ENCODE measurements at places on chromosomes 7 and 10. TPM values are rescaled to one million over a fixed set of nuclear protein-coding genes. Genes with fewer than 3 reads are reported as not detected.

The ZNF425 gene
- 5.7 TPM for total RNA-seq

The CABCOCO1 gene
- 6.6 TPM for total RNA-seq

DNA sequence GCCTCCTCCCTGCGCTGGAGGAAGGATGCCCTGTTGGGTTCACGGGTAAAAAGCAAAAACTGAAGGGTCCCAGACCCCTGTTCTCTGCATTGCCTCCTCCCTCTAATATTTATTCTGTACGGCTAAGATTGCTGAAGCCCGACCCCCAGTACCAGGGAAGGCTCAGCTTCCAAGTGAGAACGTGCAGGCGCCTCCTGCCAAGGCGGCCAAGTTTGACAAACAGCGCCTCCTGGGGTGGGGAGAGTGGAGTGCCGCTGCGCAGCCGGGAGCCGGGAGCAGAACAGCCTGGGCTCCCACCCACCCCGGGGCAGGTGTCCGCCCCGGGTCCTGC, 4.7 kb upstream of the EBF3 start:
- DNase-seq, result peak; percentile 93

DNA sequence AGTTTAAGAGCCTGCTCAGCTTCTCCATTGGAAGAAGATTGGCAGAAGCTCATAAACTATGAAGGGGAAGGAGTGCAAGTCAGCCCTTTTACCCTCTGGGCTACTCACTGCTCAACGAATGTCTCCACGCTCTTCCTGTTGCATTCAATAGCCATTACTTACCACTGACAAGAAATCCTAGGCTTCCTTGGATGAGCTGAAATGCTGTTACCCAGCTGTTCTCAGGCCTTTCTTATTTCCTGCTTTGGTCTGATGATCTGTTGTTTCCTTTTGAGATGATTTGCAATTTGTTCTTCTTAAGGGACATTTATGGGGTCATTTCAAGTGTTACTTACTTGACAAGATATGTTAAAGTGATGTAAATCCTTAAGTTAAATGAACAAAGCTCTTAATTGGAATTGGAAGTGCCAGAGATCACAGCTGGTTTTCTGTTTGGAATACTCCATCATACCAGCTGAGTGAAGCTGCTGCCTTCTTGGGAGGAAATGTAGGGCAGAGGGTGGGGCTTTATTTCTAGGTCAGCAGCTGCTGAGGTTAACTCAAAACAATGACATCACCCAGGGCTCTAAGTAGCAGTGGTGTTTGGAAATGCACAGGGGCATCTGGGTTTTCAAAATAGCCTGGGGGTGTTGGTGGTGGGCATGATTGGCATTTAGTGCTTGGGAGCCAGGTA, 170.0 kb downstream of the PRKCQ start:
- no peak for DNase-seq

DNA sequence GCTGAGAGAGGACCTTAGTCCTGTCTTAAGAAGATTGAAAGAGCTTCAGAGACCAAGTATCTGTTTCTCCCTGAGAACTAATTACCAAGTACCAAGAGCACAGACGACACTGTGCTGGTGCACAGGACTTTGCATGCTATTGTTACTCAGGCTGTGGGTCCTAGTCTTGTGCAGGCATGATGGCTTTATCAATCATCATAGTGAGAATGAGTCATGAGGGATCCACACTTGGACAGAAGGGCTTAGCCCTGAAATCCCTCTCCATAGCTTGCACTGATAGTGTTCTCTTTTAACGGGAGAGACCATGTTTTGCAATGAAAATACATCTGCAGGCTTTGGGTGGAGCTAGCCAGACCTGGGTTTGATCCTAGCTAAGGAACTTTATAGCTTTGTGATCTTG, 93.3 kb downstream of the SORCS3 start:
- DNase-seq, result no peak

GRCh38 chr10:112711366-112711765, 238.7 kb upstream of the TCF7L2 start:
- no peak for DNase-seq

The ZNF239 gene
- total RNA-seq, result 12.0 TPM

- no peak for DNase-seq
Measured at GRCh38 chr7:81944058-81944457, 174.2 kb upstream of the HGF start.

- DNase-seq, result peak; percentile 5
Measured at GRCh38 chr7:19117870-19118608, 603 bp upstream of the TWIST1 start.

DNA sequence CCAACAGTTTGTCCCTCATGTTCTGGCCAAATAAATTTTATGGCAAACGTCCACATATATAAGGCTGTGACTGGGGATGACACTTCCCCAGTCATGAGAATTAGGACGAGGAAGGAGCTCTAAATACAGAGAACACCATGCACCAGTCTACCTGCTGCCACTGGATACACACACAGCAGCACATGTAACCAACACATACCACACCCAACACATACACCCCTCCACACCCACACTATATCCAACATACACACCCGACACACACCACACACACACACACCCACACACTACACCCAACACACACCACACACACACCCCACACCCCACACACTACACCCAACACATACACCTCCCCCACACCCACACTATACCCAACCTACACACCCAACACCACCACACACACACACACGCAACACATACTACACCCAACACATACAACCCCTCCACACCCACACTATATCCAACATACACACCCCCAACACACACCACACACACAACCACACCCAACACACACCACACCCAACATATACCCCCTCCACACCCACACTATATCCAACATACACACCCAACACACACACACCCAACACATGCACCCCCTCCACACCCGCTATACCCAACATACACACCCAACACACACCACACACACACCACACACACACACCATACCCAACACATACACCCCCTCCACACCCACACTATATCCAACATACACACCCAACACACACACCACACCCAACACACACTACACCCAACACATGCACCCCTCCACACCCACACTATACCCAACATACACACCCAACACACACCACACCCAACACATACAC, 74.1 kb downstream of the HIPK2 start:
- no peak for DNase-seq

GRCh38 chr7:150944066-150945042, 33.8 kb downstream of the KCNH2 start:
- DNase-seq, result no peak

DNA sequence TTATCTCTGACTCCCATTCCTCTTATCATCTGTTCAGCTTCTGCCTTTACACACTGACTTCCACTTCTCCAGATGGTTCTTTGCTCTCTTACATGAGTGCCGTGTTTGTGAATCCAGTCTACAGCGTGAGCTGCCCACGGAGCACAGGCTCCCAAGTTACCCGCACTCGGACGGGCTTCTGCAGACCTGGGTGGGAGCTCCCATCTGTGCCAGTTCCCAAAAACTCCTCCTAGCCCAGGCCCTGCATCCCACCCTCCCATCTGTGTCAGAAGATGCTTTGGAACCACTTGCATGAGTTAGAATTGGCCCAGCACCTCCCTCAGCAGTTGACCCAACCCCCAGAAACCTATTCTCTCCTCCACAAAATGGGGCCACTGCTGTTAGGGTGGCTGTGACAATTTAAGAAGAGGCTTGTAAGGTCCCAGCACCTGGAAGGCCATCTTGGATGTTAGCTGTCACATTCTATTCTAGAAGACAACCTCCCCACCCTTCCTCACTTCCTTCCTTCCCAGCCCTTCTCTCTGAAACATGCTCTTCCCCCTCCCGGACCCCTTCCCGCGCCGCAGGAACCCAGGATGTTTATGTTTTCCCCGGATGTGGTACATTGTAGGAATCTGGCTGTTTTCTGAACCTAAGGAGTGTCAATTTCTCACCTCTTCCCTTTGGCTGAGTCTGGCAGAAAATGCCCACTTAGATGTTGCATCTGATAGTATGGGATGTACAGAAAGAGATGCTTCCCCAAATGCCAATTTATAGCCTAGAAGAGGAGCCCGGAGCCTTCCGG, 79.2 kb downstream of the CCDC3 start:
- DNase-seq, result no peak

GRCh38 chr7:159078911-159079270, 65.8 kb downstream of the VIPR2 start:
- DNase-seq, result no peak

DNA sequence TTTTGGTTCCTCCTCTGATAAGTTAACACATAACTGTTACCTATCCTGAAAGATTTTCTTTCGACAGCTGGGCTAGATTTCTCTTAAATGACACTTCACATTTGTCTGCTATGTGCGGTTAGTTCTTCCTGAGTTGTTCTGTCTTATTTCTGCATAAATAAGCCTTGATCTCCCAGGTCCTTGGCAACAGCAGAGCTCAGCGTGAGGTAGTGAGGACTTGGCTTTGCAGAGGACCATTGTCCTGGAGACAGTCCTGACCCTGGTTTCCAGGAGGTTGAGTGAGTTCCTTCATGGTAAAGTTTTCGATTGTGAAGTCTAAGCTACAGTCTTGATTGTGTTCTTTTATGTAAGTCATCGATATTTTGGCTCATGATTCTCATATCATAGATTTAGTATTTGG, 23.7 kb downstream of the SND1 start:
- DNase-seq, result no peak

DNA sequence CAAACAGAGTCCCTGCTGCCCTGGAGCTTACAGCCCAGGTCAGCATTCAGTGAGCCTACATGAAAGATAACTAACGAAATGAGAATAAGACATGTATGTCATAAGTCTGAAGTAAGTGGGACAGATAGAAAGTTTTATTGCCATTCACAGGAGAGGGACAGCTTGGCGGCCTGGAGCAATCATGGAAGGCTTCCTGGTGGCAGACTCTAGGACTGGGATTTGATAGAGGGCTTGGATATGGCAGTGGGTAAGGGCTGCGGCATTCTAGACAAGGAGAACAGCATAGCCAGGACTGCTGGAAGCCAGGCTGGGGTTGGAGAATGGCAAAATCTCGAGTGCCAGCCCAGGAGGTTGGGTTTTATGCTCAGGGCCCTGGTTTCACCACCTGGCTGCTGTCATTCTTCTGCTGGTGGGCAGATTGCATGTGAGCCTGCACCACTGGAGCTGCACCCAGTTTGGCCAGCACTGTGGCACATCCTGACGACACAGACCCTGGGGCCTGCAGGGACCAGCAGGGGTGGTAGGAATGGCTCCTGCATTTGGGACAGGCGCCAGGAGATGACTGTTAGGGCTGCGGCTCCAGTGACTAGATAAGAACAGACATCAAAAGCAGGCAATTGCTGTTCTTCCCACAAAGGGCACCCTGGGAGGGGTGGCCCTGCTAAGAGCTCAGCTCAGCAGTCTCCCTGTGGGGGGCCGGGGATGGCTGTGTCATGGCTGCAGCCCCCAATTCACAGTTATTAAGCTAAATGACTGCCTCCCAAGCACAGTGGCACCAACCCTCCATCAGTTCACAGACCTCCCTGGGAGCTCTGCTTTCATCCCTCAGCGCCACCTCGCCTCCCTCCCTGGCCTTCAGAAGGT, 161.1 kb downstream of the RPS24 start:
- DNase-seq, result no peak

- no peak for DNase-seq
Measured at GRCh38 chr7:48298779-48299178, 127.5 kb downstream of the ABCA13 start.

DNA sequence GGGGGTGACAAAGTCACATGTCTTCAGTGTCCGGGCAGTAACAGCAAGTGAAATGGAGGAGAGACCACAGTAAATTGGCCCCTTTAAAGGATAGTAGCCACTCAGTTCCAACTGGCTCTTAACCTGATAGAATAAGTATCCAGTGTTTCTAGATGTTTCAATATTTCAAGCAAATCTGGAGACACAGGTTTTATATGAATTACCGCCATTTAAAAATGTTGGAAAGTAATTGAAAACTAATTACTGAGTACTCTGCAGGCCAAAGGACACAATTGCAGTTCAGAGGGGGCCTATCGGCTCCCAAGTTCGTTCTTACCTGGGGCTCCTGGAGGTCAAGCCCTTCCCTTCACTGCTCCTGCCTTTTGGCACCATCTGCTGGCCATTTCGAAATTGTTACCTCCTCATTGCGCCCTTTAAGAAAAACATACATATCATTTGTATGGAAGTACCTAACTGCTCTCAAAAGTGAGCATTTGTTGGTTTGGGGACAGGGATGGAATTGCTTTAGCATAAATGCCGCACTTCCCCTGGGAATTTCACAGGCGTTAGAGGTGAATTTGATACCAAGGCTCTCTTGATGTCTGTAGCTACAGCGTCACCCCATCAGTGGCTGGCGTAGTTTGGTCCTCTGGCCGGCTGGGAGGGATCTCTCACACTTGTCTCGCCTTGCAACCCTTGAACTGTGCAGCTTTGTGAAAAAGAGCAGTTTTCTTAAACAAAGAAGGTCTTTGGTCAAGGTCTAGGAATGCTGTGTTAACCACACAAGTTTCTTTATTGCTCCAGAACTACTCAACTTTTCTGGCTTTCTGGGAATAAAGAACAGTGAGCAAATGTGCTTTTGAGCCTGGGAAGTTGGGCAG, 220.0 kb downstream of the ARHGAP21 start:
- DNase-seq, result peak; percentile 87

DNA sequence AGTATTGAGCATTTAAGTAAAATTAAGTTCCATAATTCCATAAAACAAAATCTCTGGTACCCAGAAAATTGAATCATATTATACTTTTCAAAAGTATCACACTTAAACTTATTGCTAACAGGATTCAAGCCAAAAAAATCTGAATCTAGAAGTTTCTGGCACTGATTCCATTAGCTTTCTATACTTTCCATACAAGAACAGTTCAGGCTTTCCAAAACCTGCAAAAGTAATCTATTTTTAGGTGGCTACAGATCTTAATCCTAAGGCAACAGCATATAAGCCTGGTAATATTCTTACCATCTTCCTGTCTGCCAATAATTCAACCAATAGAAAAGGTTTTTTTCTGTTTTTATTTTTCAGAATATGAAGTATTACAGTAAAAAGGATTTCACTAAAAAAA, 185.0 kb downstream of the CRPPA start:
- DNase-seq, result no peak

The NUTM2B gene
- 0.20 TPM for total RNA-seq

GRCh38 chr10:74910241-74910975, 84.0 kb downstream of the KAT6B start:
- DNase-seq, result no peak

DNA sequence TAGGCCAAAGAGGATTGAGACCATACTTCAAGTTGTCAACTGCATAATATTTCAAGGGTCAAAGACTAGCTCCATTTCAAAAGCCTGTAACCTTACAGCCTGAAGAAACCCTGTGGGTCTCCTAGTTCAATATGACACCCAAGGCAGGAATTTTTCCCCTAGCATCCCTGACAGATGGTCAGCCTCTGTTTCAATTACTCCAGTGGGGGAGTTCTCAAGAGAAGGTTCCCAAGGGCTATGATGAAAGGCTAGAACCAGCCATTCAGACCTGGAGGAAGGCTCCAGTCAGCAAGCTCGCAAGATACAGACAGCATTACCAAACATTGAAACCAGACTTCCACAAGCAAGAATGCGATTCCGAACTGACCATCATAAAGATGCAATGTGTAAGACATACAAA, 1.6 kb downstream of the HTR7 start:
- DNase-seq, result no peak
